ENCODE measurements at places on chromosomes 16 and 17.

DNA sequence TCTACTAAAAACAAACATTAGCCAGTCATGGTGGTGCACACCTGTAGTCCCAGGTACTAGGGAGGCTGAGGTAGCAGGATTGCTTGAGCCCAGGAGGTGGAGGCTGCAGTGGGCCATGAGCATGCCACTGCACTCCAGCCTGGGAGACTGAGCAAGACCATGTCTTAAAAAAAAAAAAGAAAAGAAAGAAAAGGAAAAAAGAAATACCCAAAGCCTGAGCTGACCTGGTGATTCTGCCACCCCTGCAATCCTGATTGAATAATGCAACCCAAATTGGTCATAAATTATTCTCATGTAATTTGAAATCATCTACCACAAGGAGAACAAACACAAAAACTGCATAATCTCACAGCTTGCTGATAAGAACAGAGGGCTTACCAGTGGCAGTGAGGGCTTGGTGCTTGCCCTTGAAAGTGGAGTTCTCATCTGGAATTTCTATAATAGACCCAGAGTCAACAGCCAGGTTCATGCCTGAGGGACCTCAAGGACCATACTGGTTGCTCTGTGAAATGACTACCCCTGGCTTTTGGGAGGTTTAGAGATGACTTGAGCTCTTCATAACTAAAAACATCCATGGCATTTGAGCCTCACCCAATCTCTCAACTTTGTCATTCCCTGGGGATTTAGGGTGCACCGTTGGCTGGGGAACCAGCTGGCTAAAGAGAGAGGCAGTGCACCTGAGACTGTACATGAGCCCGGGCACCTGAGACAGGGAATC lies 35.4 kb upstream of the TMC5 start:
- DNase-seq, result no peak

DNA sequence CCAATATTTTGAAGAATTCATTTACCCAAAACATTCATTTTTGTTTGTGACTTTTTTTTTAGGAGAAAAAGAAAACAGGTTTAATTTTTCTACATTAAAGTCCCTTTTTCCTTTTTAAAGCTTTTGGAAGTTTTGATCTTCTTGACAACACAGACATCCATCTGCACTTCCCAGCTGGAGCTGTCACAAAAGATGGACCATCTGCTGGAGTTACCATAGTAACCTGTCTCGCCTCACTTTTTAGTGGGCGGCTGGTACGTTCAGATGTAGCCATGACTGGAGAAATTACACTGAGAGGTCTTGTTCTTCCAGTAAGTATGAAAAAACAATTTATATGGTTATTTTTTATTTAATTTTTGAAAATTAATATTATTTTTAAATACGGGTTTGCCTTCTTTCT lies 37.2 kb downstream of the SIAH1 start:
- no peak for DNase-seq

- no peak for DNase-seq
These were observed 4.0 kb downstream of the TPSG1 start for GRCh38 chr16:1220841-1221627.

DNA sequence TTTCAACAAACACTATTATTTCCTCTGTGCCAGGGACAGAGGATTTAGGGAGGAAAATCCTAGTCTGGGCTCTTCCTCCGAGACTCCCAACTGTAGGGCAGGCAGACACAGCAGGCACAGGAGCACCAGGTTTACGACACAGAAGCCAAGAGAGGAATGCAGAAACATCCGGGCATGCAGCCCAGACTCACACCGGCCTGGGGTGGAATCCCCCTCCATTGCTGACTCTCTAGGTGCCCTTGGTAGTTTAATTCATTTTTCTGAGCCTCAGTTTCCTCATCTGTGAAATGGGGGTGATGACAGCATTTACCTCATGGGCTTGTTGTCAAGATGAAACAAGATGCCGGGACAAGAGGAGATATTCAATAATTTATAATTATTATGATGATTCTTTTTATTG lies 14.9 kb downstream of the CA4 start:
- no peak for DNase-seq

GRCh38 chr16:48503779-48504178 lies 106.2 kb downstream of the N4BP1 start:
- peak; percentile 85 for DNase-seq

DNA sequence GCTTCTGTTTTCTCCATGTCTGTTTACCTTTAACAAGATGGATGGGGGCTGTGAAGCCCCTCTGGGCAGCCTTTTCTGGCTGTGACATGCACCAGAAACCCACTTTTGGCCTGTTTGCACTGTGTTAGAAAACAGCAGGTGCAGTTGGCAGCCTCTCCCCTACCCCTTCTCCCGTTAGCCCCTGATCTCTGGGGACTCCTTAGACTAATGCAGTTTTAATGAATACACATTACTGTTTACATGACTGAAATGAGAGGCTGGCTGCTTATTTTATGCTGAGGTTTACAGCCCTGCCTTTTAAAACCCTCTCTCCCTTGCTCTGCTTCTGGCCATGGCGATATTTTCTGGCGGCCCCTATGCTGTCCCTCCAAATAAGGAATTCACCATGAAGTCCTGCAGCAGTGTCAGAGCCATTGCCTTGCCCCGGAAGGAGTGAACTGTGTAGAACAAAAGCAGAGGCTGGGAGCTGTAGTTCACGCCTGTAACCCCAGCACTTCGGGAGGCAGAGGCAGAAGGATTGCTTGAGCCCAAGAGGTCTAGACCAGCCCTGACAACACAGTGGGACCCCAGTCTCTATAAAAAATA lies 79.3 kb downstream of the PRKCB start:
- no peak for DNase-seq

GRCh38 chr17:58788199-58788598 lies 32.5 kb downstream of the PPM1E start:
- no peak for DNase-seq

DNA sequence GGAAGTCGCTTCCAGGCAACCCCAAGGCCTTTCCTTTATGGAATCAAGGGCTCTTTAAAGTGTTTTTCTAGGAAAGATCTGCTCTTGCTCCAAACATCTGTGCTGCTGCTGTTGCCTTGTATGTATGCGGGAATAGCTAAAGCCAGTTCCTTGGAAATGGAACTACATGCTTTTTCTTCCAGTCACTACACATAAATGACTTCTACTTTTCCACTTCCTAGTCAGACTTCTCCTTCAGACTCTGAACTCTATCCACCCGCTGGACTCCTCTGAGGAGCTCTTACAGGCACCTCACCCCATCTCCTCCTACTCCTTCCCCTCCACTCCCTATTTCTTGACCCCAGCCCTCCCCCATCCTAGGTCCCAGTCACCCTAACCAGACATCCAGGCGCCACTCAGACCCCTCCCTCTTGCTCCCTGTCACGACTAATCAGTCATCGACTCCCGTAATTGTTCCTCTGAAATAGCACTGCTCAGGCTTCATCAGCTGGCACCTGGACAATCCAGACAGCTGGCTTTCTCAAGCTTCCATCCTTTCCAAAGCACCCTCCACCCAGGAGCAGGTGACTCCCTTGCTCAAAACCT lies 15.0 kb upstream of the PEMT start:
- no peak for DNase-seq

GRCh38 chr16:56191156-56191815 lies at the start of gene GNAO1:
GNAO1 (plus strand) TSS chr16:56191489; CDS start chr16:56192236, 747 bp downstream.
- DNase-seq, result peak; percentile 90

- no peak for DNase-seq
These were observed 2.9 kb upstream of the CRYBA1 start for GRCh38 chr17:29243792-29244191.

- no peak for DNase-seq
These were observed 1.4 kb downstream of the MEIOB start for GRCh38 chr16:1870365-1871082.

DNA sequence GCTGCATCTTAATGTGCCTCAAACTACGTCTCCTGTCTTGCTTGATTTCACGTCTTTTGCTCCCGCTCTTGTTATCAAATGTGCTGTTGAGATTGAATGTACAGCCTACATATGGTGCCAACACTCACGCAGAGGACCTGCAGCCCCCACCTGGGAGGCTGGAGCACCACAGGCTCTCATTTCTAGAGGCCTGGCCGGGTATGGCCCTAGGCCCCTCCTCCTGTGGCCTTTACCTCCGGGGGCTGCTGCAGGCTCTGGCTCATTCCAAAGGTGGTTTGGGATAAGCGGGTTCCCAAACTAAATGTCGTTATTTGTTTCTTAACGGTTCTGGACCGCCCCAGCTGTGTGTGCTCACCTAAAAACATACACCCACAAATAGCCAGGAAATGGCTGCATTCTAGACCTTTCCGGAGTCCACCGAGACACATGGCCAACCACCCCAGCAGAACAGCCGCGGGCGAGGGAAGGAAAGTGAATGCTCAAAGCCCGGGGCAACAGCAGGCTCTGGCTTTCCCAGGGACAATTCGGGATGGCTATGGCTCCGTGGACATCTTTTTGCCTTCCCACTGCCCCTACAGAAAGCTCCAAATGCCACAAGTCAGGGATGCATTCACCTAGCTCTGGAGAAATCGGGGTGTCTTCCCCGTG lies 105.9 kb downstream of the ENGASE start:
- no peak for DNase-seq

DNA sequence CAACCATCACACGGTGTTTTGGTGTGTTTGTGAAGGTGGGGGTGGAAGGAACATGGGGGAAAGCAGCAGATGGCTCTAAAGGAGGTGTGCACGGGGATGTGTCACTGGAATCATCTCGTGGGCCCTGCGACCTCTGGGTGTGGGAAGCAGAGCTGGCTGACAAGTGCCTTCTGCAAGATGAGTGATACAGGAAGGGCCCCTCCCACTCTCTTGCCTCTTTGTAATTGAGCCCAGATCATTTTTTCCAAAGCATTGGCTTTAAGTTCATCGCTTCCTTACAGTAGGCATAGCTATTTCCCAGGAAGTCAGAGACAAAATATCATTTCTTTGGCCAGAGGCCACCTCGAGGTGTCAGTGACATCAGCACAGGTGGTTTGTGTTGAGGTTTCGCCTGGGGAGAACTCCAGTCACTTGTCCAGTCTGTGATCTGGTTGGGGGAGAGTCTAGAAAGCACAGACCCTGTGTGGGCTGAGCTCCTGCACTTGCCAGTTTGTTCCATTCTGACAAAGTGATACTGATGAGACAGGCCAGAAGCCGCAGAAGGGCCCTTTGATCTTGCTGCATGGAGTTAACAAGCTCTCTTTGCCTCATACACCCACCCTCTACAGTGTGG lies 20.6 kb upstream of the SNTB2 start:
- no peak for DNase-seq

- DNase-seq, result no peak
These were observed 35.4 kb upstream of the ARL4D start for GRCh38 chr17:43363181-43363925.

DNA sequence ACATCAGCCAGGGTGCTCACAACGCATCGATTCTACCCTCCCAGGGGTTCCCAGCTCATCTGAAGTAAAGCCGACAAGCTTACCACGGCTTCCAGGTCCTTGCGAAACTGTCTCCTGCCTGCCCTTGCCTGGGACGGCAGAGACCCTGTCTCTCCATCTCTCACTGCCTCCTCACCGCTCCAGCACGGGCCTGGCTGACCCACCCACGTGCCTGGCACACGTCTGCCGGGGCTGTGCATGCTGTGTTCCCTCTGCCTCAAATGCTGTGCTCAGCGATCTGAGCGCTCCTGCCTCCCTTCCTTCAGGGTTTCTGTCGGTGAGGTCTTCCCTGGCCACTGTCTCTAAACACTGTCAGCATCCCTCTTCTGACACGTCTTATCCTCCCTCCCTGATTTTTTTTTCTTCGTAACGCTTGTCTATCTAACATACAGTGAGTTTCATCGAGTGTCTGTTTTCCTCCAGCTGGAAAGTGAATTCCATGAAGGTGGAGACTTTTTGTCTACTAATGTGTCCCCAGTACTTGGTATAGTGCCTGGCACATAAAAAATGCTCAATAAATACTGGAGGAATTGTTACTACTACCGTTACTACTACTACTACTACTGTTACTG lies 208.4 kb downstream of the IRF8 start:
- no peak for DNase-seq

DNA sequence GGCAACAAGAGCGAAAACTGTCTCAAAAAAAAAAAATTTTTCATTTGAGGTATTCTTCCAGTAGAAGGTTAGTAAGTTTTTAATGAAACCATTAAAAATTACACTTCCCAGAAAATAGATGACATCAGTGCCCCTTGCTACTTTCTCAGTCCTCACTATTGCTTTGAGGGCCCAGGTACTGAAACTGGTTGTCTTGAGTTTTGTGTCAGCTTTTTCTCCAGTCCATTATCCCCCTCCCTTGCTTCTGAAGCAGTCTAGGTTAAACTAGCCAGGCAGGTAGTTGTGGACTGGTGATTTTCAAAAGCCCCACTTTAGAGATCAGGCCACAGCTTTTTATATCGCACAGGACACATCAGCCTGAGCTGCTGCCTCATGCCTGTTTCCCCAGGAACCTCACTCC lies 10.9 kb downstream of the SMCR8 start:
- no peak for DNase-seq

DNA sequence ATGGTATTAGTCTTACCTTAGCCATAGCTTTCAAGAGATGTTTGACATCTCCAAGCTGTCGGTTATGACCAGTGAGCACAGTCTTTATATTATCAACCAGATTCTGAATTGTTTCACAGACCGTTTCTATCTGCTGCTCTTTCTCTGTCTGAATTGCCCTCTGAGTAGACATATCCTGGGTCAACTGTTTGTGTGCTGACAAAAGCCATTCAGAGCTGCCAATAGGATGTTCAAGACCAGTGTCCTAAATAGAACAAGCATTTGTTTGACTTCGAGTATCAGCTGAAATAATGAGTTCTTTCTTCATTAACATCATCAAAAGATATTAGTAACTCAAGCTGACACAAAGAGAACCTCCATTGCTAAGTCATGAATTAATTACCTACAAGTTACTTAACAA lies 14.9 kb upstream of the ARL6IP1 start:
- no peak for DNase-seq

GRCh38 chr17:44637066-44637465 lies 19.2 kb upstream of the MEIOC start:
- no peak for DNase-seq

DNA sequence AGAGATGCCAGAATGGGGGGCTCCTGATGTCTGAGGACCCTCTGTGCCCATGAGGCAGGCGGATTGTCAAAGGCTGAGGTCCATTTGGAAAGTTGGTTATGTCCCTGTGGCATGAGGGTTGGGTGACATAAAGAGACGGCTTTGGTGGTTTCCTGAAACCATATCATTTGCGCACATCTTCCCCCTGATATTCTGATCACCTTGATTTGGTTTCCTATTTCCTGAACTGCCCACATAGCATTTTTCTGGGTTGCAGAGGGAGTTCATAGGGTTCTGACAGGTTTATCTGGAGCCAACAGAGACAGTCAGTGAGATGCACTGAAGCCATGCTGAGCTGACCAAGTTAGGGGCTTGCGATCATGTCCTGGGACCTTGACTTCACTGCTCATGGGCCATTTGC lies 15.7 kb upstream of the RNF222 start:
- DNase-seq, result no peak
